ENCODE measurements at places on chromosomes 7 and 10.
A peak's percentile ranks its signal among the peaks of the same experiment; 100 is the strongest.

GRCh38 chr7:117193564-117193963 lies 129.3 kb downstream of the WNT2 start:
- DNase-seq = no peak

DNA sequence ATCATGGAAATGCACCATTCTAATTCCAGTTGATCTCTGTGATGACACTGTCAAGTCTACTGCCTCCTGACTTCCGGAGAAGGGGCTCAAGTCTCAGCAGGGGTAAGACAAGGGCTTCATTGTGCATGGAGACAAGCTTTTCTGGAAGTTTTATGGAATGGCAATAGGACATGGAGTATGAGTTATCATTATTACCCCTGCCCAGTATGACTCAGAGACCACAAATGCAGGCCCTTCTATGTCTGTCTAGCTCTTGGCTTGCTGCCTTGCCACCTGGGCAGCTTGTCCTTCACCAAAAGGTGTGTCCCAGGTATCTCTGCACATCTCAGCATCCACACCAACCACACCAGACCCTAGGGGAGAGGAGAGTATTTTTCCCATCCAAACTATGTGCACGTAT lies 34.9 kb upstream of the KIAA1217 start:
- DNase-seq = no peak

DNA sequence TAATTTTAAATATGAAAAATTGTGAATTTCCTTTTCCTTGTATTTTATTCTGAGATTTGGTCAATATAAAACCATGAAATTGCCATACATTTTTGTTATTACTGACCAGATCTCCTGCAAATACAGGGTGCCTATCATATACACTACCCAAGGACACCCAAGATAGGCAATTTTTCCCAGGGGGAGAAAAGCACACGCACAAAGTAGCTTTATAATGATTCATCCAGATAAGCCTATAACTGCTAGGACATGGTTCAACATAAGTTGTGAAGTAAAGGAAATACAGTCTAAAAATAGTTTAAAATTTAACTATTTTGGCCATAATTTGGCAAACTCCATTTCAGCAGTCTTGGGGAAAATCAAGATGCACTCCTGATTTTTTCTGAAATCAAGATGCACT lies 4.8 kb downstream of the RUFY2 start:
- no peak for DNase-seq

DNA sequence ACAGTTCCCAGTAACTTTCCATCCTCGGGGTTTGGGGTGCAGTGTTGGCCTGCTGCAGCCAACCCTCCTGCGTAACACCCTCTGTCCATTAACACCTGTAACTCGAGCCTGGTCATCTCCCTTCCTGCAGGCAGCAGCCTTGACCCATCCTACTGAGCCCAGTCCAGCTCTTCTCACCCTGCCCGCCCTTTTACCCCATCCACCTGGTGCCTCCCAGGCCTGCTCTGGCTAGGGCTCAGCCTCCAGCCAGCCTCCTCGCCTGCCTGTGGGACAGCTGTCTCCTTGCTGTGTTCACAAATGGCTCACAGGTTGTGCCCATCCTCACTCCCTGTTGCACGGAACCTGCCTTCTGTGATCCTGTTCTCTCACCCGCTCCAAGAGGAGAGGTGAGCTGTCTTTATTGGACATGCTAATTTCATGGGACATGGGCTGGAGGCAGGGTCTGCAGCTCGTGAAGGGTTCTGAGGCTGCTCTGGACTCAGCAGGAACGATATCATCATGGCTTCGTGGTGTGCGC lies 277.2 kb upstream of the TCERG1L start:
- DNase-seq = no peak

GRCh38 chr7:90540406-90540805 lies 55.7 kb upstream of the CDK14 start:
- no peak for DNase-seq

GRCh38 chr7:95545007-95545615 lies 51.2 kb downstream of the PDK4 start:
- peak; percentile 45 for DNase-seq

GRCh38 chr7:108054537-108054936 lies 51.6 kb upstream of the LAMB1 start:
- no peak for DNase-seq

DNA sequence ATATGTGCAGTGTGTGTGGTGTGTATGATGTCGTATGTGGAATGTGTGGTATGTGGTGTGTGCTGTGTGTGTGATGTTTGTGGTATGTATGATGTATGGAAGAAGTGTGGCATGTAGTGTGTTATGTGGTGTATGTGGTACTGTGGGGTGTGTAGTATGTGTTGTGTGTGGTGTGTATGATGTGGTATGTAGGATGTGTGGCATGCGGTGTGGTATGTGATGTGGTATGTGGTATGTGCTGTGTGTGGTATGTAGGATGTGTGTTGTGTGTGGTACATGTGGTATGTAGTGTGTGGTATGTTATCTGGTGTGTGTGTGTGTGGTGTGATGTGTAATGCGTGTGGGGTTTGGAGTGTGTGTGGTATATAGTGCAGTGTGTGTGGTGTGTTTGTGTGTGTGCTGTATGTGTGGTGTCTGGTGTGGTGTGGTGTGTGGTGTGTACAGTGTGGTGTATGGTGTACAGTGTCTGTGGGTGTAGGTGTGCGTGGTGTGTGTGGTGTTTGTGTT lies 129.6 kb downstream of the ATP6V0E2 start:
- no peak for DNase-seq
